ENCODE measurements at places on chromosomes 1 and 21.
A peak's percentile ranks its signal among the peaks of the same experiment; 100 is the strongest.

GRCh38 chr1:231337043-231337471, 595 bp downstream of the EXOC8 start:
- DNase-seq: no peak

DNA sequence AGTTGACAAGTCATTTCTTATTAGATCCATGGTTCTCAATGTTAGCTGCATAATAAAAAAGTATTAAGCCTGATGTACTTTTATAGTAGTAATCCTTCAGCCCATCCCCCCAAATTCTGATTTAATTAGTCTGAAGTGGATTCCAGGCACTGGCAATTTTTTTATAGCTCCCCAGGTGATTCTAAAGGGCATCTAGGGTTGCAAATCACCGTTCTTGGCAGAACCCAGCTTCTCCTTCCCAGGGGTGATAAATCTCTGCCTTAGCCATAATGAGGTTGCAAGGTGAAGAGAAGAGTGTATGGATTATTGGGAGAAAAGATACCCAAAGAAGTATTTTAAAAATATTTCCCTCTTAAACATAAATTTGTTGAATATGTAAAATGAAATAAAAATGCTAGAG, 43.0 kb upstream of the RXRG start:
- DNase-seq: no peak

DNA sequence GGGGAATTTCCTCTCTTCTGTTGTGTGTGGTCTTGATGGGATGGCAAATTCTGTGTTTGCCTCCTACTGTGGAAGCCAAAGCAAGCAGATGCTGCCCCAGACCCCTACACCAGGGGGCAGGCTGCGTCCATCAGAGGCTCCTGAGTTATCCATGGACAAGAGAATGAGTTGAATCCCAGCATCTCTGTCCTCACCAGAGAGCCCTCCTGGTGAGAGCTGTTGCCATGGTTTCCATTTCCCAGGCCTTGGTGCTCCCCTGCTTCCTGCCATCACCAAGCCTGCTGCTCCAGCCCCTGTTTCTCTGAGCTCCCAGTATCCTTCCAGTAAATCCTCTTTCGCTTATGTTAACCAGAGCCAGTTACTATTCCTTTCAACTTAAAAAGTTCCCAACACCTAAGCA, 20.4 kb upstream of the GNG12 start:
- DNase-seq: no peak

- DNase-seq: no peak
Observed at GRCh38 chr1:52520148-52520547, 32.7 kb downstream of the TUT4 start.

- peak; percentile 16 for DNase-seq
Observed at GRCh38 chr1:7549277-7550161, 221.6 kb upstream of the VAMP3 start.

- no peak for DNase-seq
Observed at GRCh38 chr1:3954170-3955169, 54.4 kb upstream of the C1orf174 start.

GRCh38 chr1:15258833-15259621, 12.0 kb downstream of the FHAD1 start:
- no peak for DNase-seq

- no peak for DNase-seq
Observed at GRCh38 chr21:19535356-19535755, 1131.8 kb upstream of the TMPRSS15 start.

GRCh38 chr21:32352526-32352925, 40.3 kb downstream of the URB1 start:
- DNase-seq: no peak

DNA sequence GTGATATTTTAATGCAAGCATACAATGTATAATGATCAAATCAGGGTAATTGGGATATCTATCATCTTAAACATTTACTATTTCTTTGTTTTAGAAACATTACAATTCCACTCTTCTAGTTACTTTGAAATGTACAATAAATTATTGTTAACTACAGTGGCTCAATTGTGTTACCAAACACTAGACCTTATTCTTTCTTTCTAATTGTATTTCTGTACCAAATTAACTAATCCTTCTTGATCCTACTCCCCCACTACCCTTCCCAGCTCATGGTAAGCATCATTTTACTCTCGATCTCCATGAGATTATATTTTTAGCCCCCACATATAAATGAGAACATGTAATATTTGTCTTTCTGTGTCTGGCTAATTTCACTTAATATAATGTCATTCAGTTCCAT, 95.0 kb upstream of the MROH9 start:
- DNase-seq: no peak

DNA sequence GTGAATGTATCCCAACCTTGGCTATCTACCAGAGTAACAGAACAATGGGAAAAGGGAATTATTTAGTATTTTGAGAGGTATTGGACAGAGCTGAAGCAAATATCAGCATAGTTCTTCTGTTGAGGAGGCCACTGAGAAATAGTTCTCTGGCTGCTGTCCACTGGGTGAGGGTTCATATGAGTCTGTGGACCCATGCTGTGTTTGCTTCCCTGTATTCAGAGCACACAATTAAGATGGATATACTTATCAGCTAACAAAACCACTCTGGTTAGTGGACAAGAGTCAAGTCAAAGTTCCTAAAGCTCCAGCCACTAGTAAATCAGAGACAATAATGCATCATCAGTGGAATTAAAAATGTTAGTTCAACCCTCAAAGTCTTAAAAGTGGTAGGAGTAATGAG, 66.1 kb downstream of the RGS18 start:
- no peak for DNase-seq

- no peak for DNase-seq
Observed at GRCh38 chr1:69913977-69914376, 291.4 kb downstream of the LRRC40 start.

- no peak for DNase-seq
Observed at GRCh38 chr1:28329395-28330153, 734 bp downstream of the MED18 start.

- no peak for DNase-seq
Observed at GRCh38 chr1:182786223-182786994, 3.2 kb upstream of the NPL start.

GRCh38 chr1:40226192-40226591, 21.5 kb upstream of the TMCO2 start:
- no peak for DNase-seq

- no peak for DNase-seq
Observed at GRCh38 chr1:86747304-86747703, 42.9 kb downstream of the SH3GLB1 start.

DNA sequence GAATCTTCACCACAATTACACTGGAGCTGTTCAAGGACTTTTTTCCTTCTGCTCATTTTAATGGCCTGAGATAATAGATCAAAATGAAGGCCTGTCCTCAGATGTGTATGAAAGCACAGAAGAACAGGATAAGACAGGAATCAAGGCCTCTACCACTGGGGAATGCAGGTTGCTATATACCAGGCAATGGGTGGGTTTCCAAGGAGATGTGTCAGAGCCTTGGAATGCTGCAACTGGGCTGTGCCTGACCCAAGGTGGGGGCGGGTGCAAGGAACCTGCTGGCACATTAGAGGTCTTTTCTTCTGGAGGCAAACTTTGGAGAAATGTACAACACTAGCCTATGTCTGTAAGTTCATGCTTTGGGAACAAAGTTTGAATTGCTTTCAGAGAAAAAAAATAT, 21.7 kb upstream of the LAMC2 start:
- no peak for DNase-seq

DNA sequence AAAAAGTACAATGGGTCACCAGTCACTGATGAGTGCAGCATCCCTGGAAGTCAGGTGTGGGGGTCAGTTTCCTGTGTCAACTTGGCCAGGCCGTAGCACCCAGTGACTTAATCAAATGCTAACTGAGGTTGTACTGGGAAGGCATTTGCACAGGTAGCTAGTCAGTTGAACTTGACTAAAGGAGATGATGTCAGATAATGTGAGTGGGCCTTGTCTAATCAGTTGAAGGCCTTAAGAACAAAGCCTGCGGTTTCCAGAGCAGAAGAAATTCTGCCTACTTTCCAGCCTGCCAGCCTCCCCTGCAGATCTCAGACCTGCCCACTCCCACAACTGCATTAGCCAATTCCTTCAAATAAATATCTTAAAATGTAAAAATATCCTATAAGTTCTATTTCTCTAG, 57.1 kb downstream of the ERG start:
- no peak for DNase-seq

DNA sequence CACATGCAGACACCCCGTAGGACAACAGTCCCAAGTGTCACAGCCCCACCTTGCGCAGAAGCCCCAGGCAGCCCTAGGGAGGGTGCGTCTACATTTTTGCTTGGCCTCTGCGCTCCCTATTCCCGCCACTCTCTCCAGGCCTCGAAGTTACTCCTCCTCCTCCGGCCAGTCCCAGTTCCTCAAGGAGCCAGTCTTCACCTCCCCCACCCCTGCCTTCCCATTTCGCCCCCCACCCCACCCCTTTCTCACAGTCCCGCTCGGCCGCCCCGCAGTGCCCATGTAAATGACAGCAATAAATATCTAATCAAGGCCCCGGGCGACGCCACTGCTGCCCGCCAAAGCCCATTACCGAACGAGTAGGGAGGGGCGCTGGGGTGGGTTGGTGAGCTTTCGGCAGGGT, 3.2 kb downstream of the DMBX1 start:
- DNase-seq: no peak

DNA sequence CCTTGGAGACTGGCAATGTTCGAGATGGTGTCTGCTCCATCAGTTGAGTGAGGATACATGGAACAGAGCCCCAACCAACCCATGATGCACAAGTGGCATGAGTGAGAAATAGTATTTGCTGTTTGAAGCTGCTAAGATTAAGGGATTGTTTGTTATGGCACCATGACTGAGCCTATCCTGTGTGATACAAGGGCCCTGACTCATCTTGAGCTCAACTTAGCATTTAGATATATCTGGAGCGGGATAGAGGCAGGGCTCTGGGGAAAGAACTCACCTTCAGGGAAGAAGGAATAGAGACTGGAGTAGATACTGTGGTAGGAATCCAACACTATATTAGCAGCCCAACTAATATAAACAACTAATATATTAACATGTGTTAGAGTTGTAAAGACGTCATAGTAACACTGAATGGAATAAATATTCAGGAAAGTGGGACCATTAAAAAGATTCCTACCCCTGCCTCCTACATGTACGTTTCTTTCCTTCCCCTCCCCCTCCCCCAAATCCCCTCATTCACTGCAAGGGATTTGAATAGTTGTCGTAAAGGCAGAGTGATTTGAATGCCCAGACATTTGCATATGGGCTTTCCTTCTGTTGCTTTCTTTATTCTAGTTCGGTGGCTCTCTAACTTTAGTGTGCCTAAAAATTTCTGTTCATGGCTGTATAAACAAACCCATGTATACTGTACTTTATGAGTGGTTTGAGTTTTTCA, 106.6 kb upstream of the POU3F1 start:
- no peak for DNase-seq

DNA sequence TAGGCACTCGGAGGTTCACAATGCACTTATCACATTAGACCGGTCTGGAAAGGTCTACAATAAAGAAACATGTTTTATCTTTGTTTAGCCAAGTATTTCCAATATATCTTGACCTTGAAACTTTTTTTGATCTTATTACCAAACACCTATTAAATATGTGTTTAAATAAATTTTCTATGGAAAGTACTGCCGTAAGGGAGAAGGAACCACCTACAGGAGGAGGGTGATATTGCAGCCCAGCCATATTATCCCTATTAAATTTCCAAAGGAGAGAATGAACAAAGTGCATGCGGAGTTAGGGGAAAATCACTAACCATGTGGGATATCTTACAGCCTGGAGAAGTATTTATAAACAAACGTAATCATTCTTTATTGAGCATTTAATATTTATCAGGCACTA, 14.5 kb downstream of the BRINP2 start:
- no peak for DNase-seq

DNA sequence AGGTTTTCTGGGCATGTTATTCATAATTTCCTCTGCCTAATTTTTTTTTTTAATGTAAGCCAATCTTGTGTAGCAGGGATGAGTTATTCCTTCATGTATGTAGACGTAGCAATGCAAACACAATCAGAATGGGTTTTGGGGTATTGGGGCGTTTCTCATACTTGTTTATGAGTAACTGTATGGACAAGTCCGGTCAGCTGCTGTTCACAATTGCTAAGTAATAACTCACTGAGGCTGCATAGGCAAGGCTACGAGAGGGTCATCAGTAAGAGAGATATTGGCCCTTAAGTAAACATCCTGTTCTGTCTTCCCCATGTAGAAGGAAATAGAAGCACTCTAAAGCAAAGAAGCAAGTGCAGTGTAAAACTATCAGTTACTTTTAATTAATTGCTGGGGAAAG, 9.5 kb upstream of the TARS2 start:
- no peak for DNase-seq

DNA sequence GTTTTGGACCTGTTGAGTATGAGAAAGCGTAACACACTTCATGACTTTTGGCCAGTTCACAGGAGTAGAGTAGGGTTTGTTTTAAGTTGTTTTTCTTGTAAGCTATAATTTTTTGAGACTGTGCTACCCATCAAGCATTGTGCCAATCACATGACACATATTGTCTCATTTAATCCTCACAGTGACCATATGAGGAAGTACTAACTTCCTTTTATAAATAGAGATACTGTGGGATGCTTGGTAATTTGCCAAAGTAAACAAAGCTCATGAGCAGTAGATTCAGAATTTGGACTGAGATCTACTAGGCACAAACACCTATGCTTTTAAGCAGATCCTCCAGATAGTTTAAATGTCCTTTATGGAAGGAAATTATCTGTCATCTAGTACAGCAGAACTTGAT, 178.3 kb downstream of the CACNA1E start:
- DNase-seq: no peak

GRCh38 chr1:202084791-202085681, 37.7 kb upstream of the GPR37L1 start:
- DNase-seq: no peak

- no peak for DNase-seq
Observed at GRCh38 chr1:92832537-92833114, 786 bp downstream of the RPL5 start.

- DNase-seq: no peak
Observed at GRCh38 chr1:235098547-235098946, 30.1 kb downstream of the TOMM20 start.

- DNase-seq: no peak
Observed at GRCh38 chr1:202207292-202207691, 13.7 kb downstream of the LGR6 start.

GRCh38 chr1:171912509-171913175, 71.3 kb downstream of the DNM3 start:
- no peak for DNase-seq

DNA sequence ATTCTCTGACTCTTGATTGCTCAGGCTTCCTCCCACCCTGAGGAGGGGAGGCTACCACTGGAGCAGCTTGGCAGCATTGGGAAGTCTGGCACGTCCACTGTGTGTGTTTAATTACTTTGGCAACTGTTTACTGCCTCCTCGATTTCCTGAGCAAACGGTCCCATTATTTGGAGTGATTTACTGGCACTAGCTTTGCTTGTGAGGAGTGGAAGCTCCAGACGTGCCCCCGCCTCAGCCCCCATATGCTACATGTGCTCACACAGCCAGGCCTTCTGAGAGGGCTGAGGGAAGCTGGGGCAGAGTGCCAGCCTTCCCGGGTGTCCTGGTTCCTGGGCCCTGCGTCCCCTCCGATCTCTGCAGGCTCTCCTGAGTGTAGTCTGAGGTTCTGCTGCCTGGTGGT, 306.2 kb downstream of the PTPRU start:
- no peak for DNase-seq
